ENCODE measurements at places on chromosomes 7 and 10.

GRCh38 chr10:48414778-48415177 is 108.3 kb downstream of the MAPK8 start:
- DNase-seq = no peak

GRCh38 chr10:24153537-24153936 is 55.4 kb upstream of the KIAA1217 start:
- no peak for DNase-seq

DNA sequence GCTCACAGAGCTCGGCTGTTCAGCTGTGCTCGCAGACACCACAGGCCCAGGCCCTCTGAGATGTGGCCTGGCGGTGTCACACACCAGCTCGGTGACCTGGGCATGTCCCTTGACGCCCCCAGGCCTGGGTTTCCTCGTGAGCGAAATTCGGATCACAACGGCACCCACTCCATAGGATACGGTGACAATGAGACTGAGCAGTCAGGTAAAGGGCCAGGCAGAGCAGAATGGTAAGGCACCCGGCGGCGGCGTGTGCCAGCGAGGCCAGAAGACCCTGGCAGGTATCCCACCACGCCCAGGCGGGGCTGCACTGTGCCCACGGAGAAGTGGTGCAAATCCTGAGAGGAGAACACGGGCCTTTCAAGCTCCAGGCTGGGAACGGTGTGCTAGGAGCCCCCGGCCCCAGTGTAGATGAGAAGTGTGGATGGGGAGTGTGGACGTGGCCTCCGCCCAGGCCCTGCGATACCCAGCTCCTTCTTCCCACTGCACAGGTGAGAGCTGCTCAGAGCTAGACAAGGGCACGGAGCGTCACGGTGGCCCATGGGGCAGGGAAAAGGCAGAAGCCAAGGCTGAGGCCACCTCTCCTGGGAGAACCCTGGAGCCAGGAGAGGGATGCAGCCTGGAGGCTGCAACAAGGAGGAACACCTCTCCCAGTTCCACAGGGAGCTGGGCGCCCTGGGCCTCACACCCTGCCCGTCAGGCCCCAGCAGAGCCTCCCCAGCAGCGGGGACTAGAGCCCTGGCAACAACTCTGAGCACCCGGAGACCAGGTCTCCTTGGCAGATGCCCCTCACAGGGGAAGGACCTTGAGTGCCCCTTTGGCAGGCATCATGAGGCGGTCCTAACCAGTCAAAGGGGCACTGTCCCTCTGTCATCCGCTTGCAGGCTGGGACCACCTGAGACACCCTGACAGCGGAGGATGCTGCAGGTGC is 219.1 kb downstream of the MAD1L1 start:
- no peak for DNase-seq

DNA sequence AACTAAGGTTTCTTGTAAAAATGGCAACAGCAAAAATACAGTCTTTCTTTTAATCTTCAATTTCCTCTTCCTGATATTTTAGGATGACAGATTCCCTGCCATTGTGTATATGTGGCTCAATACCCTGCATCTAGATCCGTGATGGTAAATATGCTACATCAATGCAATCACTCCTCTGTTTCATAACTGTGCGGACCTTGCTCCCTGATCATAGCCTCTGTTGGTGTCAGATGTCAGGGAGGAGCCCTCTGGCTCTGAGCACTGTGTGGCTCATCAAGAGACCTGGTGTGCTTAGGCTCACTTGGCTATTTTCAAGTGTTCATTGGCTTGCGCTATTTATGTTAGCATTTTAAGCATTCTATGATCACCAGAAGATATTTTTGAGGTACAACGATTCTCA is 33.0 kb upstream of the AGR3 start:
- DNase-seq = no peak

DNA sequence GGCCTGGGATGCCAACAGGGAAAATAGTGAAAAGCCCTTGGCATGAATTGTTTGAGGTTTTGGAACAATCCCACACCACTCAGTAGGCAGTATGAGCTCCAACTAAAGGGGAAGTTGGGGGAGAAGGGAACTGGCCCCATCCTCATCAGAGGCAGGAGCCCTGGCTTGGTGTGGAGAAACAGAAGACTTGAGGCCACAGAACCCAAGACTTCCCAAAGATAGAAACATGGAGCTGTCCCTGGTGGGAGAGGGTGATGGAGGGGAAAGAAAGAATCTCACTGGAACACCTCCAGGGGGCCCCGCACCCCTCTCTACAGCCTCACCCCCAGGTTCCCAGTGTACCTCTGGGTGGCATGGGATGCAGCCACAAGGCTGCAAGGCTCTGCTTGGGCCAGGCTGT is 85.7 kb downstream of the VSTM4 start:
- no peak for DNase-seq

DNA sequence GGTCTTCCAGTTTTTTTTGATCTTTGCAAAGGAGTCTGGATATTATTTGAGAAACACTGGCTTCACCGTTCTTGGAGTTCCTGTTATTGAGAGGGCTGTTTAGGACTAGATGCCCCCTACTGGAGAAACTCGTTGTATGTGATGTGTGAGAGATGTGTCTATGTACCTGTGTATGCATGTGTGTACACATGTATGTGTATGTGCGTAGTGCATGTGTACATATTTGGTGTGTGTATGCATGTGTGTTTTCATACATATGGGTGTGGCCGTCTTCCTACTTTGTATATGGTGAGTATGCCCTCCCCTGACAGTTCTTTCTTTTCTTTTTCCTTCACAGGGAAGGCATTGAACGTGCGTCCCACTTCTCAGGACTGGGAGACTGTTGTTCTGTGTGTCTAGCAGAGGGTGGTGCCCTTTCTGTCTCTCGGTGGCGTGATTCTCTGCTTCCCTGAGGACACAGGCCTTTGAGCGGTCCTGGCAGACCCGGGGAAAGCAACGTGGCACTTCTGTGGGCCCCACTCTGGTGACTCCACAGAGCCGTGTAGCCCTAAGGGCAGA is 3.0 kb upstream of the CALHM3 start:
- no peak for DNase-seq

- DNase-seq = no peak
Measured at GRCh38 chr10:18620856-18621255, 30.5 kb downstream of the NSUN6 start.

DNA sequence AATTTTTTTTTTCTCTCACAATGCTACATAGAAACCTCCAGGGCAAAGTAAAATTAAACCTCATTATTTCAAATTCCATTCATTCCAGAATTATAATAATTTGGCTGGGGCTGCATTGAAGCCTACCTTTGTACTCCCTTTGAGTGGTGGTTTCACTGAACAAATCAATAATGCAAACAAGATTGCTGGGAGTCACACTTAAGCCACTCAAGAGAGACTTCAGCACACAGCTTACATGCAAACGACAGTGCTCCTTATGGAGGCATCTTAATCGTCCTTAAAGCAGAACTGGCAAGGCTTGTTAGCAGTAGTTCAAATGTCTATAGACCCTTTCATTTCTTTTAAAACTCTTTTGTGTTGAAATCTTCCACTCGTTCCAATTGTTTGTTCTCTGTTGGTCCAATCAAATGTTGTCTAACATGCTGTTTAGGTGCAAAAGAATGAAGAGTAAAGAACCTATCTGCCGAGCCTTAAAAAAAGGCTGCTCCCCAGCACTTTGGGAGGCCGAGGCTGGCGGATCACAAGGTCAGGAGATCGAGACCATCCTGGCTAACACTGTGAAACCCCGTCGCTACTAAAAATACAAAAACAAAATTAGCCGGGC is 294.9 kb downstream of the FGFR2 start:
- no peak for DNase-seq

GRCh38 chr10:50550291-50550839 is 73.4 kb downstream of the SGMS1 start:
- DNase-seq = no peak

- no peak for DNase-seq
Measured at GRCh38 chr10:2921956-2922680, 145.2 kb upstream of the PFKP start.

GRCh38 chr10:7291487-7292270 is 119.2 kb downstream of the SFMBT2 start:
- no peak for DNase-seq

- DNase-seq = no peak
Measured at GRCh38 chr10:75431180-75432111, at the start of gene LRMDA. Gene LRMDA (plus strand): TSS chr10:75431624.

DNA sequence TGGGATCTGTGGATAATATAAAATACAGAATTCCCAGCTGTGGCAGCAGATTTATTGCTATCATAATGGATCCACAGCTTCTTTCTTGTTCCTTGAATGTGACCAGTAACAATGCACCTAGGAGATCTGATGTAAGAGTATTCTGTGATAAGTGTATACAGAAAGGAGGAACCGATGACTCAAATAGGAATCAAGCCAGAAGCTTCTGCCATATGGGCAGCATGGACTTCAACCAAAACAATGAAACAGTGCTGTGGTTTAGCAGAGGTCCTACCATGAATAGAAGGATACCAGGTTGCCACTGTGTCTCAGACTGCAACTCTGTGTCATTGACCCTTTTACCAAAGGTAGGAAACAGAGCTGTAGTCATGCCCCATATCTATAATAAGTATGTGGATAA is 81.8 kb downstream of the PTPRZ1 start:
- peak; percentile 7 for DNase-seq

DNA sequence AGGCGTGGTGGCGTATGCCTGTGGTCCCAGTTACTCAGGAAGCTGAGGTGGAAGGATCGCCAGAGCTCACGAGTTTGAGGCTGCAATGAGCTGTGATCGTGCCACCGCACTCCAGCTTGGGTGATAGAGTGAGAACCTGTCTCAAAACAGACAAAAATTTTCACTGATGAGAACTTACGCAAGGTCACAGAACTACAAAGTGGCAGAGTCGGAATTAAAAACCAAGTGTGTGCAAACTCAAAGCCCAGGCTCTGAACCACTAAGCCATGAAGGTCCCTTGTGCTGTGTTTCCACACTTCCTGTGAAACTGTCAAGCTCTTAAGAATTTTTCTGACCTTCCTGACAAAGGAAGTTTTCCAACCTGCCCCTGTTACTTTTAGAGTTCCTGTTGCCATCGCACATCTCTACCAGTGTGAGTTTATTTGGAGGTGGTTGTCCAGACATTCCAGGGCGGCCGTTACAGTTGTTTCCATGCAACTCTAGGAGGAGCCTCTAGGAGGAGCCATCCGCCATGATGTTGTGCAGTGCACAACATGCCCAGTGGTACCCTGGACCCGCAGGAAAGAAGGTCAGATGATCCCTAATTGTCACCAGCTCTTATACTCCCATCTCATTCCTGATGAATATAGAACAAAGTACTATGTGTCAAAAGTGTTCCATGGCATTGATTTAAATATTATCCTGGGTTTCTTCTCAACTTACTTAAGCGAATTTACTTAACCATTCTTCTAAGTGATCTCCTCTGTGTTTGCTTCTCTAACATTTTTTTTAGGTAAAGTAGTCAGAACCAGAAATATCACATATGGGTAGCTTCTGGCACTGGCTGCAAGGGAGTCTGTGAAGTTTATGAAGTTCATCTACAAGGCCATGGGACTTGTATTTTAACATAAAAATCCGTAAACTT is 49.0 kb upstream of the LYZL1 start:
- no peak for DNase-seq

DNA sequence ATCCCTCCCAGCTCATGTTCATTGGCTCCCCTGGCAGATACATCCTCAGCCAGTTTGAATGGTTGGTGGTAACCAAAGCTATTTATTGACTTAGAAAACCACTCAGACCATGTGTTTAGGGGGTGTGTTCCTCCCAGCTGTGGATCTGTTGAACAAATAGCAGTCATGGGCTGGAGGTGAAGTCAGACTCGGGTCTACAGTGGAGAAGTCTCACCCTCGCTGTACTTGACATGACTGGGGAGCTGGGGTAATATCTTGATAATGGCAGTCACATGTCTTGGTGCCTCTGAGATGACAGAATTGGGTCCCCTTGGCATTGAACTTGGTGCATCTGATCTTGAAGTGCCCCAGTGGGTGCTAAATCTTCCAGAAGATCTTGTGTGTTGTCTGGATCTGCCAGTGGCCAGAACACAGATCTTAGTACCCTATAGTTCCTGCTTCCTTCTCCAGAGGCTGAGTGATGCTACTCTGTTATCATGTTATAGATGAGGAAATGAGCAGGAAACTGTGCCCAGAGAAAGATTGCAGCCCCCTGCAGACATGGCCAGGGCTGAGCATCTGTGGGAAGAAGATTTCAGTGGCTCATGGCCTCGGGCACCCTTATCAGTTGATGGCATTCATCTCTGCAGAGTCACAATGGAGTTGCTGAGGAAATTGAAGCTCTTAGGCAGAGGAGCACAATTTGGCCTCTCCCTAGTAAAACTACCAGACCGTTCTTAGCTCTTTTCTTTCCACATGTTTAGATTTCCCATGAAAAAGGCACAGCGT is 50.4 kb downstream of the ADRA2A start:
- no peak for DNase-seq

GRCh38 chr7:69817121-69817520 is 218.8 kb downstream of the AUTS2 start:
- DNase-seq = no peak

DNA sequence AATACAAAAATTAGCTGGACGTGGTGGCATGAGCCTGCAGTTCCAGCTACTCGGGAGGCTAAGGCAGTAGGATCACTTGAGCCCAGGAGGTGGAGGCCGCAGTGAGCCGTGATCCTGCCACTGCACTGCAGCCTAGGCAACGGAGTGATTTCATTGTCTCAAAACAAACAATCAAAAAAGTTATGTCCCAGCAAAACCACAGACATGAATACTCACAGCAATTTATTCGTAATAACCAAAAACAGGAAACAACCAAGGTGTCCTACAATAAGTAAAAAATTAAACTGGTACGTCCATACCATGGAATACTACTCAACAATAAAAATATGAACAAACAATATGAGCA is 11.6 kb upstream of the CYTH3 start:
- DNase-seq = peak; percentile 22

DNA sequence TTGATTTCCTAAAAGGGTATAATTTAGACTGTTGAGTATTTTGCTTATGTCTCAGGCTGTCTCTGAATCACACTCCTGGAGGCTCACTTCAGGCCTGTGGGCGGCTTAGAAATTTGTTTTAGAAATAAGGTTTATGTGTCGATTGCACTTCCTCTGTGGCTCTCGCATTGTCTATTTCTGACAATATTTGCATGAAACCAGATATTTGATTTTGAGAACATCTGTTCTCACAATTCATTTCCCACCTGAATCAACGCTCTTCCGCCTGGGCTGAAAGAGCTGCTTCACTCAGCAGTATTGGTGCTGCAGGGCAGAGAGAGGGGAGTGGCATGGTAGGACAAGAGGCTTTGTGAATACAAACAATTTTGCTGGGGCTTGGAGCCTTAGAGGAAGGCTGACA is 262.0 kb downstream of the ADRA2A start:
- no peak for DNase-seq

- DNase-seq = no peak
Measured at GRCh38 chr10:70048030-70048723, 4.5 kb upstream of the MACROH2A2 start.
